ENCODE measurements at places on chromosomes 5 and 9. TPM values are rescaled to one million over a fixed set of nuclear protein-coding genes. Genes with fewer than 3 reads are reported as not detected.

Gene PCDHB1
- under 0.01 TPM for total RNA-seq

Gene SV2C
- under 0.01 TPM for total RNA-seq

Gene C5
- total RNA-seq: 2.7 TPM

Gene EPB41L4A
- total RNA-seq: under 0.01 TPM

Gene PCDHAC2
- total RNA-seq: under 0.01 TPM

Gene TEX48
- not detected for total RNA-seq

Gene OMD
- total RNA-seq: not detected

DNA sequence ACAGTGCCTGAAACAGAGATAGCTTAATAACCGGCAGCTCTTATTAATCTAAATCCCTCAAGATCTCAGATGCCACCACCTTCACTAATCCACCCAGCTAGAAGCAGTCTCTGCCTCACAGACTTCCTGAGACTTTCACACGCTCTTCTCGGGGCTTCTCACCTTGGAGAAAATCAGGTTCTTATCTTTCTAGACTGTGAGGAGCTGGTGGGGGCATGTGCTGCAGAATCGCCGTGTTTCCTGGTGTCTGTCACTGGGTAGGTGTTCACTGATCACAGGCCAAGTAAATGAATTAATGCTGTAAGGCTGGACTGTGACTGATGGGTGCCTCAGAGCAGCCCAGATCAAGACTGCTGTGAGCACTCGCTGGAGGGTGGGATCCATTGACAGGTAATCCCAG, 101.7 kb downstream of the PSD2 start:
- no peak for DNase-seq

DNA sequence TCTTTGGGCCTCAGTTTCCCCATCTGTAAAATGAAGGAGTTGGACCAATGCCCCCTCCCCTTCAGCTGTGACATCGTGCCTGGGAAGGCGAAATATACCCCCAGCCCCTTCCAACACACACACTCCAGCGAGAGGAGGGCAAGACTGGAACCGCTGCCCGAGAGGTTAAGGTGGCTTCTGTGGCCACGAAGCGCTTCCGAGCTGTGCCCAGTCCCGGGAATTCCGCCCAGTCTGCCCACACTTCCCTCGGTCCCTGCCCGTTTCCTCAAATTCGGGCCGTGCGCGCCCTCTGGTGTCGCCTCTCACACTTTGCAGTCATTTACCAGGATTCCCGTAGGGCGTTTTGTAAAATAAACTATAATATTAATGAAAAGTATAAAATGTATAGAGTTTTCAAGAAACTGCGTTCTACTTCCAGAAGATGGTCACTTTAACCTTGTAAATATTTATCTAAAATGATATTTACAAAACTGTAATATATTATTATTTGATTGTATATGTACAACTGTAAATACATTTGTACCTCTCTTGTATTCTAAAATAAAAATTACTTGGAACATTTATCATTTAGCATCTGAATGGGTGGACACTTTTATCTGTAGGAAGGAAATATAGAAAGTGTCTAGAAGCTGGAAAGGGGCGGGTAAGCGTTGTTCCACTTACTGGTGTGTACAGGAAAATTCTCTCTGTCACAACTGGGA, 11.0 kb upstream of the EXOSC2 start:
- DNase-seq: no peak

GRCh38 chr9:13616491-13617035, 337.1 kb upstream of the MPDZ start:
- DNase-seq: no peak

DNA sequence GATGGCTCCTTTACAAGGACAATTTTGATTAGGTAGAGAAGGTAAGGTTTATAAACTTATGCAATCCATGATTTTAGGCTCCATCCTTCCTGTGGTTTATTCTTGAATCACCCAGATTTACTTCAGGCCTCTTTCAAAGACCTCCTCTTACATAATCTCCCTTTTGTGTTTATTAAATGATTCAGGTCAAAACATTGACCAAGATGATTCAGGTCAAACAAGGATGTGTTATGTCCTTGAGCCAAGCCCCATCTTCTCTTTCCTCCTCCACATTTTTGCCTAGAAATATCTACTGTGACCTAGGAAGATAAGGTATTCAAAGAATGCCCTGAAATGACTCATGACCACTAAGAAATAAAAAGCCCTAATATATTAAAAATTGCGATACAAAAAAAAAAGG, 31.8 kb upstream of the TLR4 start:
- no peak for DNase-seq

DNA sequence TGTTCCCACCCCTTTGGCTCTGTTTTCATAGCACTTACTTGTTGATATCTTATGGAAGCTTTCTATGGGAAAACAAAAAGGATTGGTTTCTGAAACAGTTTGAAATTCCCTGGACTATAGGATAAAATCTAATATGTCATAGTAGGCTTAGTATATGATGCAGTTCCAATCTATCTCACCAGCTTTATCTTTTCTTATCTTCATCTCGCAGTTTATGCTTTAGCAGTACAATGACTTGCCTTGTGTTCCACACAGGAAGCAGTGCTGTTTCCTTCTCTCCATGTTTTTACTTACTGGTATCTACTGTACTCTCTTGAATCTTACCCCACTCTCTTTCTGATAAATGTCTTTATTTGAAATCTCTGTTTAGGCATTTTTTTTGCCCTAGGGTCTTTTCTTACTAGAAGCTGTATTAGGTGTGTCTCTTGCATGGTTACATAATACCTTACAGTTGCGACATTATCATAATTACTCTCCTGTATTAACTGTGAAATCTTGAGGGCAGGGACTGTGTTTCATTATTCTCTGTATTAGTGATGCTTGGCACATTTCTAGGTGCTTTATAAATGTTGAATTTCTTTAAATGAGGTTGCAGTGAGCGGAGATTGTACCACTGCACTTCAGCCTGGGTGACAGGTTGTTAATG, 76.3 kb downstream of the FOCAD start:
- no peak for DNase-seq

DNA sequence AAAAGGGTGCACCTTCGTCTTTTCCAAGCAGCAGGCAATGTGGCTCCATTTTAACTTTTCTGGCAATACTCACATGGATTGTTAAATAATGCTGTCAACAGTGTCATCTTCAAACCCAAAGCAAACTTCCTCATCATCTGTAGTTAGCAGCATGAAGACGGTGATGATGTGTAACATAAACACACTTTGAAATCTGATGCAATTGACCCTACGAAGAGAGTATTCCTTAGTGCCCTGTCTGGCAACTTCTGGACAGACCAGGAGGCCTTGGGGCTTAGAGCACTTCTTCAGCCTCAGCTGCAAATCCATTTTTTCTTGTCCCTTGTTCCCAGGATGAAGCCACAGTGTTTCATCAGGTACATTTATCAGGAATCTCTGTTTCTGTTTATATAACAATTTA, 149.1 kb downstream of the GHR start:
- DNase-seq: no peak

- DNase-seq: no peak
These were observed 570.7 kb downstream of the CAAP1 start for GRCh38 chr9:26321935-26322334.

DNA sequence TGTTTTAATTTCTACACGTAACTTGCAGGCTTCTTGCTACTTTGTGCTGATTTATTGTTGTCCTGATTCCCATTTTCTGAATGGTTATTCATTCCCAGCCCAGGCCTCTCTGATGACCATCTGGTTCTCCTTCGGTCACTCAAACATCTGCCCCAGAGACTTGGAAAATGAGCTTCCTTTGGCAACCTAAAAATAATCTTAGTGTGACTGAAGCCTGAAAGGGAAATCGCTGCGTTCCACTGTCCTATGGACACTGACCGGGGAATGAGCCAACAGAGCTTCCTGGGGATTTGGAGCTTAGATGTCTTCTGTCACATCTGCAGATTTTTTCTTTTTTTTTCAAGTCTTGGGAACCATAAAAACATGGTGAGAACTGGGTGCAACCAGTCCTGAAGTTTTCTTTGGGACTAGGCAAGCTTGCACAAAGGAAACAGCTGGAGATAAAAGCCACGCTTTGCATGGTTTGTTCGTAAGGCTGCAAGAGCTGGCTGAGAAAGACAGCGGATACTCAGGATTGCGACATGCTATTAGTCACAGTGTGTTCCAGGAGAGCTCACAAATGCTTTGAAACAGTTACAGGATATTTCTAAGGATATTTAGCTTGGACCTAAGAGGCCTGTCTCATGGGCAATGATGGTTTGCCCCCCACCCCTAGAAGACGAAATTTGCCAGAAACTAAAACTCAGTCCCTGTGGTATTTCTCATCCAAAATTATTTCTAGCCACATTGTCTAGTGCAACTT, 146.2 kb downstream of the GOLPH3 start:
- DNase-seq: peak; percentile 52

DNA sequence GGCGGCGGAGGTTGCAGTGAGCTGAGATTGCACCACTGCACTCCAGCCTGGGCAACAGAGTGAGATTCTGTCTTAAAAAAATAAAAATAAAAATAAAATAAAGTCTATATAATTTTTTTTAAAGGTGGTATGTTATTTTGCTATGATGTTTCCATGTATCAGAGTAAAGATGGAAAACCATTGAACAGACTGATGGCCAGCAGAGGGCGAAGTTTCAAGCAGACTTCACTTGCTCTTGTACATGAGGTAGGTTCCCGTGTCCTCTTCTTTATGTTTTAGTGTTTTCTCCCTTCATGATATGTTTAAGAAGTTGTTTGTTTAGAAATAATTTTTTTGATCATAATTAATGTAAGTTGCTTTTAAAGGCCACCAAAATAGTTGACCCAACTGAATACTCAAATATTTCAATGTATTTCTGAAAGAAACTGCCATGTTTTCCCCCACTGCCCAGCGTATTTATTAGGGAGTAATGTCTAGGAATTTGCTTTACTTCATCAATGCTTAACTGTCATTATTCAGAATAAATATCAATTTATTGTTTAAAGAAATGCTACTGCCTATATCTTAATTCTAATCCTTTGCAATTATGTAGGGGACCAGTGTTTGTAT, 146.4 kb downstream of the HACD4 start:
- peak; percentile 74 for DNase-seq

- no peak for DNase-seq
These were observed 16.6 kb downstream of the POU5F2 start for GRCh38 chr5:93724791-93725190.

DNA sequence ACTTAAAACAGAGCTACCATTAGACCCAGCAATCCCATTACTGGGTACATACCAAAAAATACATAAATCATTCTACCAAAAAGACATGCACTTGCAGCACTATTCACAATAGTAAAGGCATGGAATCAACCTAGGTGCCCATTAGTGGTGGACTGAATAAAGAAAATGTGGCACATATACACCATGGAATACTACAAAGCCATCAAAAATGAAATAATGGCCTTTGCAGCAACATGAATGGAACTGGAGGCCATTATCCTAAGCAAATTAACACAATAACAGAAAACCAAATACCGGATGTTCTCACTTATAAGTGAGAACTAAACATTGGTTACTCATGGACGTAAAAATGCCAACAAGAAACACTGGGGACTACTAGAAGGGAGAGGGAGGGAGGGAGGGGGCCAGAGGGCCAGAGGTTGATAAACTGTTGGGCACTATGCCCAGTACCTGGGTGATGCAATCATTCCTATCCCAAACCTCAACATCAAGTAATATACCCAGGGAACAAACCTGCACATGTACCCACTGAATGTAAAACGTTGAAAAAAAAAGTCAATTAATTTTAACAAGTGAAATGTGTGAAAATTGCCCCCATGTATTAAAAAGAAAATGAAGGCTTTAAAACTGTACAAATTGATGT, 24.5 kb upstream of the GPR150 start:
- no peak for DNase-seq

GRCh38 chr5:28896949-28897348, 1858.6 kb upstream of the CDH9 start:
- peak; percentile 9 for DNase-seq

GRCh38 chr5:32332966-32333365, 20.2 kb upstream of the MTMR12 start:
- no peak for DNase-seq

- DNase-seq: no peak
These were observed 5.9 kb downstream of the ALAD start for GRCh38 chr9:113395000-113395861.
